Cerebellar nuclear complex (tissue), 1 donor: ENCODE measurements at places on chromosomes 11 and 22.

DNA sequence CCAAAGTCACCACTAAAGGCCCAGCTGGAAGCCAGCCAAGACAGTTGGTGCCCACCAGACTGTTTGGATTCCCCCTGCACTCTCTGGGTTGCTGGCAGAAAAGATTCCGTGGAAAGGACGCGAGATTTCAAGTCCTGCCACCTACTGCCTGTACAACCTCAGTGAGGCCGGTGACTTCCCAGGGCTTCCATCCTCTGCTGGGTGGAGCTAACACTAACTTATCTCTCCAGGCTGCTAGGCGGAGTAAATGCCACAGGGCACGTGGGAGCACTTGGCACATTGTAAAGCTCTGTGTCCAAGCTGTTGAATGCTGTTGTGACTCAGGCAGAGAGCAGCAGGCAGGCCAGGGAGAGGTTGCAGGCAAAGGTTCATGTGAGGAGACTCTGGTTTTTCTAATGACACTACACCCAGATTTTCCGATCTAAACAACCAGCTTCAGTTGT is 50.9 kb upstream of the CDON start:
- DNase-seq = peak; percentile 52

GRCh38 chr22:30969532-30970355 is 679 bp downstream of the TUG1 start:
- no peak for DNase-seq

GRCh38 chr11:126587541-126587940 is 232.1 kb downstream of the ST3GAL4 start:
- DNase-seq = no peak

GRCh38 chr22:37855462-37855861 is 6.2 kb downstream of the EIF3L start:
- no peak for DNase-seq

DNA sequence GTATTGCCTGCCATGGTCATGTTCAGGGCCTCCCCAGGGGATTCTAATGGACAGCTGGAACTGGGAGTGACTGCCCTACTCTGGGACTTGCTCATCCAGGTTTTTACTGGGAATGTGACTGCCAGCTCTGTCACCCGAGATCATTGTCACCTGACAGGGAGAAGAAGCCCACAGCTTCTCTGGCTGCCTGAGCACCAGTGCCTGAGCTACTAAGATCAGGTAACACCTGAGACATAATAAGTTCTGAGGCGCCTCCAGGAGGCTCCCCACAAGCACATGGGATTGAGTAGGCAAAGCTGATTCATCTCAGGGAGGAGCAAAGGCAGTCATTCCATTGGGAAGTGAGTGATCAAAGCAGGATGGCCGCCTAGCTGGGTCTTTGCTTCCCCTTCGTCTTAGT is 84.2 kb upstream of the GALNT18 start:
- DNase-seq = no peak

DNA sequence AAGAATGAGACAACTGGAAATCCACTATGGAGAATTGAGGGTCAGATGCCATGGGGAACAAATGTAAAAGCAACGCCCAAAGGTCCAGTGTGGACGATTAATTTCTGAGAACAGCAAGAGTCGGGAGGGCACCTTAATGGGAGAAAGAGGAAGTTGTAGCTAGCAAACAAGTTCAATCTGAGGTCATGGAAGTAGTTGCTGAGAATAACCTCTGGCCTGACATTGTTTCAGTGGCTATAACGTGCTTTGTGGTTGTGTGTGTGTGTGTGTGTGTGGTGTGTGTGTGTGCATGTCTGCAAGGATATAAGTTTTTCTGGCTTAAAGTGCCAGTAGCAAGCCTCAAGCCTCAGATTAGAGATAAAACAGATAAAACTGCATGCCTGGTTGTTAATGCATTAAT is 1630.1 kb upstream of the TENM4 start:
- no peak for DNase-seq

GRCh38 chr22:42680648-42681047 is 31.5 kb upstream of the CYB5R3 start:
- DNase-seq = no peak
